ENCODE measurements at places on chromosomes 2 and 18.

DNA sequence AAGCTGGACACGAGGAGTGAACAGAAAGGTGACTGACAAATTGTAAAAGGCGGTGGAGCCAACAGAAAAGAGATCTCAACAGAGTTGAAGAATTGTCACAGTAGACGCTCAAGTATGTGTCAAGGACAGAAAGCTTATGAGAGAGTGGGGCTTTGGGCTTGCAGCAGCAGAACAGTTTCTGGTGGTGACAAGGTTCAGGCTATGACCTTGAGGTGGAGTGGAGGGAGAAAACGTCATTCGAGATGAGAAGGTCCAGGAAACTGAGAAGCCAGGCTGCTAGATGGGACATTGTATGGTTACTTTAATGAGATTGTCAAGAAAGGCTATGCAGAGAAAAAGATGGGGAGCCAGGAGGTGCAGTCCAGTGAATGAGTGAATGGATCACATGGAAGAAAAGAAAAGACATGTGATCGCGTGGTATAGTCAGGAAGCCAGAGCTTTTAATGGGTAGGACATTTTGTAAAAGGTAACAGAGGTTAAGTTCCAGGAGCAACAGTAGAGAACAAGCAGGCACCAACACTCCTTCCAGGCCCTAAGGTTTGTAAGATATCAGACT is 91.1 kb upstream of the EPC2 start:
- DNase-seq: no peak

- DNase-seq: peak; percentile 17
Measured at GRCh38 chr2:230124757-230125431, 56.2 kb upstream of the SLC16A14 start.

DNA sequence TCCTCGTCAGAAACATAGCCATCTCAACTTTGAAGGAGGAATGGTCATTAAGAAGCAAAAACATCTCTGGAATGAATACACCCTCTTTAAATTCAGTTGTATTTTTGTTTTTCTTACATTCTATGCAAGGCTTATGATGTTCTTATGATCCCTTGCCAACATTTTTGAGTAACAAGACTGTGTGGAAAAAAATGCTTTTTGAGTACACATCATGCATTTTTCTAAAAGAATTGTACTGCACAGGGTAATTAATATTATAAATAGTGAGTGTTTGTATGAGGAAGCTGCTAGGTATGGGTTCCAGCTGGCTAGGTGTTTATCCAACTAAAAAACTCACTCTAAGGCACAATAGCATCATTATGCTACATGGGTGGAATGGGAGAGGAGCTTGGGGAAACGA is 59.0 kb upstream of the SPATS2L start:
- no peak for DNase-seq

- no peak for DNase-seq
Measured at GRCh38 chr2:57855212-57855611, 191.4 kb upstream of the VRK2 start.

- no peak for DNase-seq
Measured at GRCh38 chr18:60232541-60232940, 140.0 kb downstream of the MC4R start.

- no peak for DNase-seq
Measured at GRCh38 chr2:12490641-12491040, 226.1 kb upstream of the TRIB2 start.

Data from B cell (primary cell).